Activated T-helper 9 cell treated with anti-CD3 and anti-CD28 coated beads, Interleukin-2, amount 50 U/mL, for 16 hours (primary cell): ENCODE measurements at places on chromosomes 12 and 14.

- DNase-seq: no peak
Observed at GRCh38 chr12:92571844-92572543, 130.8 kb upstream of the PLEKHG7 start.

GRCh38 chr14:77026930-77027537, 1.5 kb downstream of the IRF2BPL start:
- peak; percentile 39 for DNase-seq

DNA sequence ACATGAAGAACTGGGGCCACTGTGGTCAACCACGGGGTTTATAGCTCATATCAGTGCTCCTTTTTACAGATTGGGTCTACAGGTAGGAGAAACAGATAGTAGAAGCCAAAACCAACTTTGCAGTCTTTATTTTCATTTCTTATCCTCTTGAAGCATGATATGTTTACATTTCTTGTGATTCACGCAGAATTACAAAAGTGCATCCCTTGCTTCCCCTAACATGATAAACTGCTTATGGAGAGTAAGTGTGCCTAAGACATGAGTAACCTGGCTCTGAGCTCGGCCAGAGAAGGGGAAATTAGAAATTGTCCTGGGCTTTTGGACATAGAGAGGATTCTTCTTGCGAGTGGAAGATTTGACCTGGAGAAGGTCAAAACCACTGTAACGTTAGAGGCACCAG, 18.4 kb downstream of the PWP1 start:
- no peak for DNase-seq

- DNase-seq: no peak
Observed at GRCh38 chr14:103380719-103381377, 4.4 kb upstream of the MARK3 start.

DNA sequence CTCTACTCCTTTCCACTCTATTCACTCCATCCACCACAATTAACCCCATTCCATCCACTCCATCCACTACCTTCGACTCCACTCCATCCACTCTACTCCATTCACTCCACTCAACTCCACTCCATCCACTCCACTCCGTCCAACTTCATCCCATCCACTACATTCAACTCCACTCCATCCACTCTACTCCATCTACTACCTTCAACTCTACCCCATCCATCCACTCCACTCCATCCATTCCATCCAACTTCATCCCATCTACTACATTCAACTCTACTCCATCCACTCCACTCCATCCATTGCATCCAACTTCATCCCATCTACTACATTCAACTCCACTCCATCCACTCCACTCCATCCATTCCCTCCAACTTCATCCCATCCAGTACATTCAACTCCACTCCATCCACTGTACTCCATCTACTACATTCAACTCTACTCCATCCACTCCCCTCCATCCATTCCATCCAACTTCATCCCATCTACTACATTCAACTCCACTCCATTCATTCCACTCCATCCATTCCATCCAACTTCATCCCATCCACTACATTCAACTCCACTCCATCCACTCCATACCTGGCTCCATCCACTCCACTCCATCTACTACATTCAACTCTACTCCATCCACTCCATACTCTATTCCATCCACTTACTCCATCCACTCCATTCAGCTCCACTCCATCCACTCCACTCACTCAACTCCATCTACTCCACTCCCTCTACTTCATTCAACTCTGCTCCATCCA, 16.4 kb downstream of the HNF1A start:
- DNase-seq: no peak

- DNase-seq: no peak
Observed at GRCh38 chr14:53531156-53531555, 378.0 kb upstream of the DDHD1 start.

- no peak for DNase-seq
Observed at GRCh38 chr14:28382444-28383190, 384.0 kb upstream of the FOXG1 start.

DNA sequence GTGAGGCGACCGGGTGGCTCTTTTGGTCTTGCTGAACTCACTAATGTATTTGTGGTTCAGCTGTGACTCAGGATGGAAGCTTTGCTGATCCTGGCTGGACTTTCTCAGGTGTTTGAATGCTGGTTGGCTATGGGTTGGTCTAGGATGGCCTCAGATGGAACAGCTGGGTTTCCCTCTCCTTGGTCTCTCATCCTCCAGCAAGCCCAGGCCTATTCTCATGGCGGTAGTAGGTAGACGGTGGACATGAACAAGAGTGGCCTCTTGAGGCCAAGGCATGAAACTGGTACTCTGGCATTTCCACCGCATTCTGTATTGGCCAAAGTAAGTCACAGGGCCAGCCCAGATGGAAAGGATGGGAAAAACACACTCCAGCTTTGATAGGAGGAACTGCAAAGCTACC, 11.8 kb upstream of the POLR3B start:
- DNase-seq: no peak

DNA sequence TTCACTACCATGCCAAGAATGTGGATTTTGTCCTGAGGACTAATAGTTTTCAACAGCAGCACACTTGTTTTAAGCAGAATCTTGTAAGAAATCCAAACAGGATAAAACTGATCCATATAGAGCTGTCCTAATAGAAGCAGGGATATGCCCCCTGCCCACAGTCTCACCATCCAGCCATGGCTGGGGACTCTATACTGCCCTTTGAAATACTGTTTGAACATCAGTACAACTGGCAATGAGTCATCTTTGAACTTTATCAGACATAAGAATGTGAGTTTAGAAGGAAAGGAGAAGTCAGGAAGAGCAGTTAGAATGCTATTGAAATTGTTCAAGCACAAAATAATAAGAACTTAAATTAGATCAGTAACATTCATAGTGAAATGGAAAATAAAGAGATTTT, 3.8 kb upstream of the C12orf42 start:
- no peak for DNase-seq

DNA sequence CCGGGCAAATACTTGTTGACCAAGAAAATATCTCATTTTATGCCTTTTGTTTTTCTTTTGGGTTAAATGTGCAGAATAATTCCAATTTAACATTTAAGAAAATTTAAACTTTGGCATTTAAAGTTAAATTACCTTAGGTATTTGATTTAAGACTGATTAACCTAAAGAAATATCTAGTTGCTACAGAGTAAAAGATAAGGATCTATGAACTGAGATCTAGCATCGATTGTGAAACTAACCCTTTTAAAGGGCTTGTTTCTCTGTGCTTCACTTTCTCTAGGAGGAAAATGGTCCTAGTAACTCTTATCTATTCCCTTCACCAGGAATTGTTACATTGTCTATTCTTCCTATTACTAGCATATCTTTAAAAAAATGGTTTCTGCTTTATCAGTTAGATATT, 2.6 kb upstream of the TTC8 start:
- no peak for DNase-seq

- no peak for DNase-seq
Observed at GRCh38 chr12:132170637-132171292, 26.5 kb downstream of the NOC4L start.

DNA sequence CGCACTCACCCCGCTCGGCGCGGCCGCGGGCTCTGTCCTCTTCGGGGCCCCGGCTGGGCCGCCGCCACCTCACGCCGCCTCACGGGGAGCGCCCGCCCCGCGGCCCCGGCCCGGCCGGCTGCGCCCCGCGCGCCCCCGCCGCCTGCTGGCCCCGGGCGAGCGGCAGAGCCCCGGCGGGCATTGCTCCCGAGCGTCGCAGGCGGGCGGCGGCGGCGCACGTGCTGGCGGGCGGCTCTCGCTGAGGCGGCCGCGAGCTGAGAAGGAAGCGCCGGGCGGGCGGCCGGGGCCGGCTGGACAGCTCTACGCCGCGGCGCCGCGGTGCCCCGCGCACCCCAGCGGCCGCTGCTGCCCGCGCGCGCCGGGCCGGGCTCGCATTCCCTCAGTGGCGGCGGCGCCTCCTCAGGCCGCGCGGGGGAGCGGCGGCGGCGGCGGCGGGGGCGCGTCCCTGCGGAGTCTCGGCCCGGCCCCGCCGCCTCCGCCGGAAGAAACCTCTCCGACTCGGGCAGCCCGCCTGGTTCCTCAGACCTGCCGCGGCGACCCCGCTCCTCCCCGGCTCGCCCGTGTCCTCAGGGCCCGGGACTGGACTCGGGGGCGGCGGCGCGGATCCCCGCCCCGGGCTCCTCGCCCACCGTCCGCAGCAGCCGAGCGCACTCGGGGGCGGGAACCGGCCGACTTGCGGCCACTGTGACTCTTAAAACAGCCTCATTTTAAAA, at the start of gene PITPNM2:
Gene PITPNM2, minus strand, starts transcription at position 347 of the 713 bp plus-strand sequence. CDS start 116,500 bp downstream, outside the sequence.
- DNase-seq: peak; percentile 39

GRCh38 chr14:80167793-80168448, 43.4 kb downstream of the DIO2 start:
- no peak for DNase-seq

GRCh38 chr14:100293497-100294212, 12.6 kb downstream of the SLC25A29 start:
- DNase-seq: no peak

DNA sequence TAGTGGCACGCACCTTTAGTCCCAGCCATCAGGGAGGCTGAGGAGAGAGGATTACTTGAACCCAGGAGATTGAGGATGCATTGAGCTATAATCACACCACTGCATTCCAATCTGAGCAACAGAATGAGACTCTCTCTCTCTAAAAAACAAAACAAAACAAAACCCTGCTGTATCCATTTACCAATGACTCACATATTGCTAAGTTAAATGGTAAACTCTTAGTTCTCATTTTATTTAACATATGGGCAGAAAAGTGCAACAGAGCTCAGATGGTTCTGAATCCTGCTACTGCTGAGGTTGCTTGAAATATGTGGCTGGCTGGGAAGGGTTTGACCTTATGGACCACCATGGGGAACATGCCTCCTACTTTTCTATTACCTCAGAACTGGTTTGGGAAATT, 33.7 kb upstream of the CCNT1 start:
- DNase-seq: no peak

DNA sequence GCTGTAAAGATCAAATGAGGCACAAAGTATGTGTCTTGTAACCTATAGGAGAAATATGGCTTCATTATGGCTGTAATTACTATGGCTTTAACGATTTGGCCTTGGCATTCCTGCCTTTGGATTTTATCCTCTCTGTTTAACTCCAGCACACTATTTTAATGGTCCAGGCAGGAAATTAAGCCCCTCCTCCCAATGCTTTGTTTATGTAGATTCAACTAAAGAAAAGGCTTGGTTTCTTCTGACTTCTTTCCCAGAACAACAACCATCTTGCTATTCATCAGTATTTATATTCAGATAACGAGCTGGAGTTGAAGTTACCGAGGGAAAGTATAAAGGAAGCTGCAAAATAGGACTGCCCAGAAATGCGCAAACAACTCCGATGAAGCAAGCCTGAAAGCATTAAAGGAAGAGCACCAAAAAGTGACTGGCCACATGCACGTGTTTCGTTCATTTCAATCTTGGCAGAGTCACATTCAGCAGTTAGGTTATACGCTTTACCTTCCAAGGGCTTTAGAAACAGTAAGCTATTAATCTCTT, 104.6 kb downstream of the NELL2 start:
- no peak for DNase-seq

DNA sequence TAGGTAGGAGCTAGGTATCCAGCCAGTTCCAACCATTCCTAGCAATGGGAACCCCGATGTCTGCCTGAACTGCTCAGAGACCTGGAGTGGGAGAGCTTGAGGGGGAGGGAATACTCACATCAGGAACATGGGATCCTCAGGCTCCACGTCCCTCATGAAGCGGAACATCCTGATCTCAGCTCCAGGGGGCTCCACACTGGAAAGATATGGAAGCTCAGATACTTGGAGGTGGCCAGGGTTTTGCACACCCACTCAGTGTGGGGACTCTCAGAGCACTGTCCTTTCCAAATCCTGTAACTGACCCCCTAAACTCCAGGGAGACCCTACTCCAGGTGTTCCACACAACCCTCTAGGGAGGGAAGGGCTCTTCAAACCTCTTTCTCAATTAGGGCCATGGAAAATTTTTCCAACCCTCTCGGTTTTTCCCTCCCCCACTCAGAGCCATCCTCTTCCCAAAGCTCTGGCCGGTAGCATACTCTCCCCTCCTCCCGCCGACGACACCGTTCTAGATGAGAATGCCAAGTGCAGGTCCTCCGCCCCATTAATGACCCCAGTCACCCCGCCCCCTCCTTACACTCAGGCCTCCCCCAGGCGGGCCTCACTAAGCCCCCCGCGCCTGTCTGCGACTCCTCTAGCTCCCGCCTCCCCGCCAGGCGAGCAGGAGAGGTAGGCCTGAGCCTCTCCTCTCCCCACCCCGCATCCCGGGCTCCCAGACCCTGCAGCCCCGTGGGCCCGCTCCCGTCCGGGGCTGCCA, 597 bp downstream of the MLF2 start:
- DNase-seq: no peak

GRCh38 chr12:47904713-47905709, at the start of gene VDR:
Gene VDR, minus strand, starts transcription at chr12:47904994. Its CDS starts 25,881 bp downstream, at chr12:47879113.
- DNase-seq: peak; percentile 61

DNA sequence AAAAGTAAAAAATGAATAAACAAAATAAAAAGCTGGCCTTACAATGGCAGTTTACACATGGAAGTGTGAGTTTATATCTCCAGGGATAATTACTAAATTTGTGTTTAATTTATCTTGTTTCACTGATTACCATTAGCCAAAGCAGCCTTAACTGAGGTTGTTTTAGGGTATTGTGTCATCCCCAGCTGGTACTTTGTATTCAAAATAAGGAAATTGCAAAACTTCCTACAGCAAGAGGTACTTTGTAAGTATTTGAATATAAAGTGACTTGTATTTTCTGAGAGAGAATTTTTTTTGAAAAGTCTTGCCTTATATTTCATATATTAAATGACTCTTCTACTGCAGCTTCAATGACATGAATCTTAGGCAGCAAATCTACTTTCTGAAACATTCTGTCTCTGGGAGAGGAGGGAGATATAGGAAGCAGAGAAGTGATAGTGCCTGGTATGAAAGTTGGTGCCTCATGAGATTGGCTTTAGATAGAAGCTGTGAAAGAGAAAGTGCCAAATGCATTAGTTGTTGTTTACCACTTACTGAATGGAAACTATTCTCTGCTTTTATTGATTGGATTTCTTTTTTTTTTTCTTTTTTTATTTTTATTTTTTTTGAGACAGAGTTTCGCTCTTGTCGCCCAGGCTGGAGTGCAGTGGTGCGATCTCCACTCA, 6.7 kb downstream of the FNTB start:
- DNase-seq: no peak

- no peak for DNase-seq
Observed at GRCh38 chr14:58401587-58401986, 5.9 kb downstream of the TOMM20L start.
